ENCODE measurements at places on chromosomes 7 and 10.

GRCh38 chr10:119211625-119212441 lies 4.5 kb downstream of the GRK5 start:
- no peak for DNase-seq

GRCh38 chr7:76346097-76346496 lies 12.7 kb downstream of the YWHAG start:
- DNase-seq: no peak

DNA sequence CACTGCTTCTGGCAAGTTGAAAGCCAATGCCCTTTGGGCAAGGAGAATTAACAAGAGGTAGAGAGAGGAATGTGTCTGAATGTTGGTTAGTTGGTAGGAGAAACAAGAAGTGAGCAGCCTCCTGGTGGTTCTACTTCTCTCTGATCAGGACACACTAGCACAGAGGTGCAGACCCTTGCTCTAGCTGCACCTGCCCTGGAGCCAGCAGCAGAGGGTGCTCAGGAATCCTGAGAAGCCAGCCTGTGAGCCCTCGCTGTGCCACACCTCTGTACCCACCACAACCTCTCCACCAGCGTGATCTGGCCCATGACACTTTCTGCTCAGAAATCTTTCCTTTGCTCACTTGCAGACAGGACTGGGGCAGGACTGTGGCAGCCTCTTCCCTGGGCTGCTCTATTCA lies 364.7 kb downstream of the RPS24 start:
- DNase-seq: no peak

DNA sequence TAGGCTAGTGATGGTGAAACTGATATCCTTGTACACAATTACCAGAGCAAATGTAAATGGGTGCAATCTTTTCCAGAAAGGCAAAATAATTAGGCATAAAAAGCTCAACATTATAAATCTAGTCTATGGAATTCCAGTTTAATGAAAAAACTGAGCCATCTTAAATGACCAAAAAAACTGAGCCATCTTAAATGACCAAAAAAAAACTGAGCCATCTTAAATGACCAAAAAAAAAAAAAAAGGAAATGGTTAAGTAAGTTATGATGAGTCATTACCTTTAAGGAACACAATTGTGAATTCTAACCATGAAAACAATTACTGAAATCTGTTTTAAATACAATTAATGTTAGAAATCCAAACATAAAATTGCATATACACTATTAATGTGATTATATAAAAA lies 25.3 kb downstream of the USP6NL start:
- no peak for DNase-seq

- DNase-seq: no peak
These were observed 44.1 kb downstream of the SGMS1 start for GRCh38 chr10:50579491-50580261.

GRCh38 chr7:115749924-115750323 lies 280.6 kb downstream of the TFEC start:
- no peak for DNase-seq

GRCh38 chr10:79165070-79165778 lies 96.5 kb downstream of the ZMIZ1 start:
- DNase-seq: no peak

- peak; percentile 20 for DNase-seq
These were observed 91.2 kb downstream of the GTF2IRD1 start for GRCh38 chr7:74544706-74545469.

- no peak for DNase-seq
These were observed 29.0 kb downstream of the RASGEF1A start for GRCh38 chr10:43237631-43238446.

- DNase-seq: no peak
These were observed 973 bp downstream of the GPR158 start for GRCh38 chr10:25175527-25176420.

DNA sequence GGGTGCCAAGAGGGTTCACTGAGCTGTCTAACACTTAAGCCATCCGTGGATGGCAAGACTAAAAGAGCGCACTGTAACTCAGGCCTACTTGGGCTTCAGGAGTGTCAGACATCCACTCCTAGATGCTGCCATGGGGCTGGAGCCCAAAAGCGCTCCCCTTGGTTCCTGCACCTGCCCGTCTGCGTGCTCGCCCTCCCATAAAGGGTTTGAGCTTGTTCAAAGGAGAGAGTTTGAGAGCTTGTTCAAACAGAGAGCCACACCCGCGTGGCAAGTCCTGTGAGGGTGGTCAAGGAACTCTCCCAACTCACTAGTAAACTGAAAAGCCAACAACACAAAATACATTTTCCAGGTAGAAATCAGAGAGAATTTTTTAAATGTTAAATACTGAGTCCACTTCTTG lies 256.7 kb downstream of the SEMA3A start:
- DNase-seq: no peak

DNA sequence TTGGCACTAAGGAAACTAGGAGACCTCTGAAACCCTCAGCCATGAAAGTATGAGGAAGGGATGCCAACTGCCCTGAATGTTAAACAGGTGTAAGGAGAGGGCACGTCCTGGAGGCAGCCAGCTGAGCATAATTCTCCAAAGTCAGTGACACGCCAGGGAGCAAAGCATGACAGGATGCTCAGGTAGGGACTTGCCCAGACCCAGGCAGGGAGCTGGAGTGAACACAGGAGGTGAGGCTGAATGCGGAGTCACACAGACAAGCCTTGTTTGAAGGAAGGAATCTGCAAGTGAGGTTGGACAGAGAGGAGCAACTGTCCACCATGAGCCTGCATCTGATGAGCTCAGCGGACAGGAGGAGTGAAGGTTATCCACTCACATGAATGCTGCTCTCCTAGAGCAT lies 41.5 kb downstream of the KLRG2 start:
- DNase-seq: no peak

- DNase-seq: no peak
These were observed 48.8 kb downstream of the SEMA3C start for GRCh38 chr7:80869821-80870751.

- no peak for DNase-seq
These were observed 12.7 kb downstream of the MYOF start for GRCh38 chr10:93469454-93469853.

GRCh38 chr7:107194052-107194451 lies 25.2 kb downstream of the HBP1 start:
- DNase-seq: no peak

DNA sequence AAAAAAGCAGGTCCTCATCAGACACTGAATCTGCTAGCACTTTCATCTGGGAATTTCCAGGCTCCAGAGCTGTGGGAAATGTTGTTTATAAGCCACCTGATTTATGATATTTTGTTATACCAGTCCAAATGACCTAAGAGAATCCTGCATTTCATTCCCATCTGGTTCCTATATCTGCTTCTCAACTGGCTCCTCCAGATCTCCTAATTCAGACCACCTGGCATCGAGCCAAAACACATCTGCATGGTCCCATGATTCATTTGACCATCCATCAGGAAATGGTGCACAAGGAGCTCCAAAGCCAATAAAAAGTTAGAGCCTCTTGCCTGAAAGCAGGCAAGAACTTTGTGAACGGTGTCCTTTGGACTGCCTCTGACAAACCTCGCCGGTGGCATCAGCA lies 108.9 kb downstream of the IPMK start:
- no peak for DNase-seq

DNA sequence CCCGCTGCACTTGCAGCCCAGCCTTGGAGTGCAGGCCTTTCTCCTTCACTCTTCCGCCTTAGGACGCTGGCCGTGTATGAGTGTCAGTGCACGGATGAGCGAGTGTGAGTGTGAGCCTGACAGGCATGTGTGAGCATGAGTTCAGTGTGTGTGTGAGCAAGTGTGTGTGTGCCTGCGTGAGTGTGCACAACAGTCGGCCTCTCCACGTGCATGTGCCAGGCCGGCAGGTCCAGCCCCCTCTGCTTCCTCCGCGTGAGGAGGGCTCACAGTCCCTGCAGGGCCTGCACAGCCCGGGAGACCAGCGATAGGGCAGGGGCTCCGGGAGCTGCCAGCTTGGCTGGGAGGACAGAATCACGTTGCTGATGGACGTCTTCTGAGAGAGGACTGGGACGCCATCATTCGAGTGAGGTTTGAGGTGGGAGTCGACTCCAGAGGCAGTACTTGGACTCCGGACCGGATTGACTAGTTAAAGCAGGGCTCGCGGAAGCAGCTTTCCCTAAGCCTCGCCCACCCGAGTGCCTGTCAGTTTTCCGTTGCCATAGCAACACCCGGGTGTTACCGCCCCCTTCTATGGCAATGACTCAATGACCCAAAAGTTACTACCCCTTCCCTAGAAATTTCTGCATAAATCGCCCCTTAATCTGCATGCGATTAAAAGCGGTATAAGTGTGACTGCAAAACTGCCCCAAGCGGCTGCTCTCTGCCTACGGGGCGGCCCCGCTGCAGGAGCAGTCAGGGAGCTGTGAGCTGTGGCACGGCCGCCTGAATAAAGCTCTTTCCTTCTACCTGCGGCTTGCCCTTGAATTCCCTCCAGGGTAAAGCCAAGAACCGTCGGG lies 19.6 kb upstream of the CFAP46 start:
- DNase-seq: peak; percentile 47

DNA sequence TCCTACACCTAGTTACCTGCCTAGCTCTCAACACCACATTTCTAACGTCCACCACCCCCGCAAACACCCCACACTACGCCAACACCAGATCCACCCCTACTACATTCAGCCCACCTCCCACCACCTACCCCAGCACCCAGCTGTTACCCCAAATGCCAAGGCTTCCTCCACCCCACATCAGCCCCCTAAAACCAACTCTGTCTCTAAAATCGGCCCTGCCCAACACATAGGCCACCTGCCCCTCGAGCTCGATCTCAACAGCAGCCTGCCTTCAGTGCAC lies 53.3 kb upstream of the SLF2 start:
- no peak for DNase-seq

DNA sequence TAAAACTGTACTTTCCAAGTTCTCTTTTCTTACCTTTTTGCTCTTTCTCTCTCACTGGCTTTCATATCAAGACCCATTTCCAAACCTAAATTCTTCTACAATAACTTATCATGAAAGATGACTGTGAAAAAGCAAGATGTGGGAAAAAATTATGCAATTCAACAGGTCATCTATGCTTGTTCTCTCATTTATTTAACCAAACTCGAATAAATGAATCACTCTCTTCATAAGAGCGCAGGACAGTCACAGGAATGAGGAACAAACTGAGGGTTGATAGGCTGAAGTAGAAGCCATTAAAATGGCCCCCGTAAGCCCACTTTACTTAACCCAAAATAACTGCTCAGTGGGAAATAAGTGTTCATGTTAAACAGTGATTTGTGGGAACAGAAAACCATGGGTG lies 1289.7 kb upstream of the SORCS1 start:
- no peak for DNase-seq

DNA sequence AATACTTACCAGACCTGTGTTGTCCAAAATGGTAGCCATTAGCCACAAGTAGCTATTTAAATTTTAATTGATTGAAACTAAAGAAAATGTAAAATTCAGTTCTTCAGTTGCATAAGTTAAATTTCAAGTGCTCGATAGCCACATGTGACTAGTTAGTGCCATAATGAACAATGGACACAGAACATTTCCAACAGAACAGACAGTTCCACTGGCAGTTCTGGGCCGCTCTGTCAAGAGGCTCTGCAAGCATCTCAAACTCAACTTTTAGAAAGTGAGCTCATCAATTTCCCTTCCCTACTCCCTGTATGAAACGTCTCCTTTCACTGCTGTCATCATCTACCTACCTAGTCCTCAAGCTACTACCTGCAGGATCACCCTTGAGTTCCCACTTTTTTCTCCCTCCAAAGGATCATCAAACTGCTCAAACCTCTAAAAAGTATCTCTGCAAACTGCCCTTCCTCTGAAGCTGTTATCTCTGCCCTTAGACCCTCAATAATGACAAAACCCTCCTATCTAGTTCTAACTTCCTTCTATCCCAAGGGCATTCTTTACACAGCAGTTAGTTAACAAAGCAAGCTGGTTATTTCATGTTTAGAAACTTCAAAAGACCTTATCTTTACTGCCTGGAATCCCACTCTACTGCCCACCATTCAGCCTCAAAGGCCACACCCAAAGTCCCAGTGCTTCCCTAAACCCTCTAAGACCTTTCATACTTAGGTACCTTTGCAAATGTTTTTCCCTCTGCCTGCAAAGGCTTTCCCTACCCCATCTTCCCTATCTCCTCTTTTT lies 20.6 kb downstream of the SHTN1 start:
- DNase-seq: no peak

- DNase-seq: no peak
These were observed 21.0 kb downstream of the SHH start for GRCh38 chr7:155791214-155791737.

GRCh38 chr7:128744366-128744905 lies 5.3 kb downstream of the CALU start:
- DNase-seq: no peak

GRCh38 chr10:86344281-86344680 lies 22.3 kb downstream of the GRID1 start:
- DNase-seq: no peak

DNA sequence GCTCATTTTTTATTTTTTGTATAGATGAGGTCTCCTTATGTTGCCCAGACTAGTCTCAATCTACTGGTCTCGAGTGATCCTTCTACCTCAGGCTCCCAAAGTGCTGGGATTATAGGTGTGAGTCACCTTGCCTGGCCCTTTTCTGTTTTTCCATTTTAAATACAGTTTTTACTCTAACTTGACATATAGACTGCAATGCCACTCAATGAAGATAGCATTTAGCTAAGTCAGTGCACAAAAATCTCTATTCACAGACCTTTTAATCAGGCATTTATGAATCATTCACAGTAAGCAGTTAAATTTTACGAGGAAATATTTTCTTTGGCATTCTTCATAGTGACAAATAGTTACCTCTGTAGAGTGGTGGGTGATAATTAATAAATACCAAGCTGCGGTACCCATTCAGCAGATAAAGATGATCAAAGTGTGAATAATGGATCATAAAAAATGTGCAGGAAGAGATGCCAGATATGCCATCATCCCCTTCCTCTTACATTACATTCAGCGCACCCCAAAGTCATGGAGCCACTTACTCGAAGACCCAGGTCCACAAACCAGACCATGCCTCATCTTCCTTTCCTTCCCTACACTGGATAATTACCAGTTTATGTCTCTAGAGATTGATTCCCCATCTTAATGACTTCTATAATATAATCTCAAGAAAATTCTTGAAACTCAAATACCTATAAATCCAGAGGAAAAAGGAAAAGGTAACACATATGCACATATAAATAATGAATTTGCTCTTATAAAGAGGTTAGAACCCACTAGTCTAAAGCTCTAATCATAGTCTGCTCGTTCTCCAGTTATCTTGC lies 56.0 kb downstream of the UBE2H start:
- no peak for DNase-seq

DNA sequence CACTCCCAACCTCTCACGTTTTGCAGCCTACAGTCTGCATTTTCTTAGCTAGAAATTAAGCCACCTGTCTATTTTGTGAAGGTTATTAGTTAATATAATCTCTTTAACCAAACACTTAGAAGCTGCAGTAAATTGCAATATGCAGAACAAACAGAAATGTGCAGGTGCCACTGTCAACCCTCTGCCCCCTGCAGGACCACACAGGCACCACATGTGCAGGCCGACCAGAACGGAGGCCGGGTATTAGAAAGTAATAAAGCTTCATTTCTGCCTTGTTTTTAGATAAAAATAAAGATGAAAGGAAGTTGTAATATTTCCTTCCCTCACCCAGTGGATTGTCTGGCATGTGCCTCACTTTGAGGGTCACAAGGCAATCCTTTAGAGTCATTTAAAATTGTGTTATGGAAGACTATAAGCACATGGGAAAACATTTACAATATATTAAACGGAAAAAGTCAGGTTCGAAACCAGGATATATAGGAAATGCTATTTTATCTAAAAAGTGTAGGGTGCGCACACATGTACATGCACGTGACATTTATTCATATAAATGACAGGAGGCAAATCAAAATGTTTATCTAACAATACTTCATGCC lies 158.2 kb downstream of the ARHGAP12 start:
- peak; percentile 58 for DNase-seq
